ENCODE measurements at places on chromosomes 2 and 18.

DNA sequence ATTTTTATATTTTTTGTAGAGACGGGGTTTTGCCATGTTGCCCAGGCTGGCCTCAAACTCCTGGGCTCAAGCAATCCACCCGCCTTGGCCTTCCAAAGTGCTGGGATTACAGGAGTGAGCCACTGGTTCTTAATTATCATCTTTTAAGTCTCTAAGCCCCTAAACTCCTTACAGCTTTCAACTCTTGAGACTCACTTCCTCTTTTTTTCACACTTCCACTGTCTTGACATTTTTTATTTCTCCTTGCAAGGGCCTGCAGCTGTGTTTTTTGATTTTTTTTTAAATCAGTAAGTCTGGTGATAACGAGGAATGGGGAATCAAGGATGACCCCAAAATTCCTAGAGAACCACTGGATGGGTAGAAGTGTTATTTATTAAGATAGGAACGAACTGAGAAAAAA lies 8.6 kb upstream of the ABCB11 start:
- no peak for DNase-seq

GRCh38 chr18:55743736-55744135 lies 155.7 kb upstream of the TCF4 start:
- no peak for DNase-seq

DNA sequence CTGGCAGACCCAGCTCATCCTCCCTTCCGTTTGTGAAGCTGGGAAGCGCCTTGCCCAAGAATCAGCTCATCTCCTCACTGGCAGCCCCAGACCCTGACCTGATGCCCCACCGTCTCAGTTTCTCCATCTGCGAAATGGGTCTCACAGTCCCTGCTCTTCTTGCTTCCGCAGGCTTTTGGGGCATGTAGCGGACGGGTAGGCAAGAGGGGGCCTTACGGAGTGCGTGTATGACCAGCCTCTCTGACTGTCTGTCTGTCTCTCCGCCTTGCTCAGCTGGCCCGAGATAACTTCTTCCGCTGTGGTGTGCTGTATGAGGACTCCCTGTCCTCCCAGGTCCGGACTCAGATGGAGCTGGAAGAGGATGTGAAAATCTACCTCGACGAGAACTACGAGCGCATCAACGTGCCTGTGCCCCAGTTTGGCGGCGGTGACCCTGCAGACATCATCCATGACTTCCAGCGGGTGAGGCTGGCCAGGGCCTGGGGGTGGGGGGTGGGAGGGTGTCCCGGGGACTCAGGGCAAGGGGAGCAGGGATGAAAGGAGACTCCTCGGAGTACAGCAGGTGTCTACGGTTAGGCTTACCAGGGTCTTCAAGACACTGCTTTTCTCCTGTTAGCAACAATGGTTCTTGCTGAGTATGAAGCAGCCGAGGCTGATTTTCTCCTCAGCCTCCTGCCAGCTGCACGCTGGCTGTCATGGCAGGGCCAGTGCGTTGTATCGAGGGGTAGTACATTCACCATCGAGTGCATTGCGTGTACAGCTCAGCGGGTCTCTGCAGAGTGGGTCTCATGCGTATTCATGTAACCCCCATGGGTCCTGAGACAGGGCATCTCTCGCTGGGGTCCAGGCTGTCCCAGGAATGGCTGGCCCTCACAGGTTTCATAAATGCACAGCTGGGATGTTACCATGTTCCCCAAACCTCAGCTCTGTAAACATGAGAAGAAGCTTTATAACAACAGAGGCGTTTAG lies 10.9 kb downstream of the ITM2C start:
- DNase-seq: no peak

DNA sequence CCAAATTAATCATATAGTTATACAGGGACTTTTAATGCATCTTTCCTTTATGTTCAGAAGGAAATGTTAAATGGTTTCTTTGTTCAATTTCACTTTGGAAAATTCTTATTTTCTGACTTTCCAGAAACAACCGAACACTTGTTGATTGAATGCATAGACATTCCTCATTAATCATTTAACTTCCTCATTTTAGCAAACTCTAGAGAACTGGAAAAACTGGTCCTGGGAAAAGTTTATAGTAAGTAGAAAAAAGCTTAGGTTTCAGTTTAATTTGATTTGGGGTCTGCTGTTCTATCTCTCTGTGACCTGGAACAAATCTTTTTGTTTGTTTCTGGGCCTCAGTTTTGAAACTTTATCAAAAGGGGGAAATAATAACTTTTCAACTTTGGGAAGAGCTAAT lies 320.4 kb downstream of the CMPK2 start:
- no peak for DNase-seq

DNA sequence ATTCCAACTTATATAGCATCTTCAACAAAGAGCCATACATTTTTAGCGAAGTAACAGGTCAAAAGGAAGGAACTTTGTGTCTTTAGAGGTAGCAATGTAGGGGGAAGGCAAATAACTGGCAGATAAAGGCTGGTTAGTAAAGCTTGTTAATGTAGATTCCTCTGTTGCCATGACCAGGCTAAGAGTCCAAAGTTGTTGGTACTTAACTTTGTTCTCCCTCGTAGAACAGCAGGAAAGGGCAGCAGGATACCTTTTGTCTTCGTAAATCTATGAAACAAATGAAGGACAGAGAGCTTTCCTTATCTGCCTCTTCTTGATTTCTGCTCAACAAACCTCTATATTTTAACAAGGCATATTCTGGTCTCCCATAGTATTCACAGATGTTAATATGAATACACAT lies 18.6 kb downstream of the ZBTB14 start:
- no peak for DNase-seq

DNA sequence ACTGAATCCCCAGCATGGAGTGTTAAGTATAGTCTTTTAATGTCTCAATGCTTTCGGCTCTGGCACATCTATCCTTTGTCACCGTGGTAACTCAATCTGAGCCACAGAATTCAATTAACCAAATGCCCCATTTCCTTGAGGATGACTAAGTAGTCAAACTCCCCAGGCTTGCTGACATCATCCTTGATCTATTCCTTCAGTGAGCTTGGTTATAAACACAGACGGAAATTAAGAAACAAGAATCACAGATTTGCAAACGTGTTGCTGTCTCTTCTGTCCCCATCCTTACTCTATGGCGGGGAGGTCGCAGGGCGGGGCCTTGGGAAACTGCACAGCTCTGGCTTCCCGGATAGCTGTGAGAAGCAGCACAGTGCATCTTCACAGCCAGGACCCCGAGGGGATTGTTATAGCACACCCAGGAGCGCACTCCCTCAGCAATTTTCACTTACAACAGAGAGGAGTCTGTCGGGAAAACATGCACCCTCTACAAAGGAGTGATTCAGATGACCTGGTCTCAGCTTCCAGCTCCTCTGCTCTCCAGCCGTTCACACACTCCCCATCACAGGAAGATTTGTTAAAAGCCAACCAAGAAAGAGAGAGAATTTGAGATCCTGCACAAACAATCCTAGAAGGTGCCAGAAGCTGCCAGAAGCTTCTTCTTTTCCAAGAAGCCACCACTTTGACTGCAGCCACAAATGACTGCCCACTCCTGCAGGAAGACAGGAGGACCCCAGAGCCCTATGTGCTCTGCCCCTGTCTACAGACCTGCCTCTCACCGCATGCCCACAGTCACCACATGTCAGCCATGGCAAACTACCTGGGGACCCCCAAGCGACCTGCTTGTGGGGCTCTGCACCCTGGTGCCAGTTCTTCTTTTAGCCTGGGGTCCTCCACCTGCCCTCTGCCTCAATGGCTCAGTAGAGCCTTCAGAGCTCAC lies 44.9 kb upstream of the YWHAQ start:
- DNase-seq: no peak

GRCh38 chr18:36302676-36303075 lies 5.2 kb downstream of the FHOD3 start:
- DNase-seq: no peak

DNA sequence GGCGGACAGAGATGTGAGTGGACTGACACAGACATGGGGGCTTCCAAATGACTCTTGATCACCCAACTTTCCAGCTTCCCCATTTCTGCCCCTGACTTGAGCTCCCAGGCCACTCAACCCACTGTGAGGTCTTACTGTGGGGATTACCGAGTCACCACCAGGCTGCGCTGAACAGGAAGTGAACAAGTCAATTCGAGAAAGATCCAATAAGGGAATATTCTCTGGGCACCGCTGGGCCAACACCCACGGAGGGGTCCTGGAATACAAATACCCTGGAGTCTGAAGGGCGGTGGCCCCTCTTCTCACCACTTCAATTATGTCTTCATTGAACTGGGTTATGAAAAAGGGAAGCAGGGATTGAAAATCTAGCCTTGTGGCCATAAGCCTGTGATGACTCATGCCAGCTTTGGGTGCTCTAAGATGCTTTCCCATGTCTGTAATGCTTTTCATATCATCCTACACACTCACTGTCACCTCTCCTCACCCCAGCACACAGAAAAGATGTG lies 37.7 kb downstream of the BCL11A start:
- no peak for DNase-seq

GRCh38 chr2:119710281-119710680 lies 31.3 kb downstream of the TMEM177 start:
- no peak for DNase-seq

- no peak for DNase-seq
Observed at GRCh38 chr2:19709553-19709952, 192.2 kb downstream of the TTC32 start.

GRCh38 chr2:231222318-231223000 lies 24.0 kb downstream of the ARMC9 start:
- DNase-seq: no peak

DNA sequence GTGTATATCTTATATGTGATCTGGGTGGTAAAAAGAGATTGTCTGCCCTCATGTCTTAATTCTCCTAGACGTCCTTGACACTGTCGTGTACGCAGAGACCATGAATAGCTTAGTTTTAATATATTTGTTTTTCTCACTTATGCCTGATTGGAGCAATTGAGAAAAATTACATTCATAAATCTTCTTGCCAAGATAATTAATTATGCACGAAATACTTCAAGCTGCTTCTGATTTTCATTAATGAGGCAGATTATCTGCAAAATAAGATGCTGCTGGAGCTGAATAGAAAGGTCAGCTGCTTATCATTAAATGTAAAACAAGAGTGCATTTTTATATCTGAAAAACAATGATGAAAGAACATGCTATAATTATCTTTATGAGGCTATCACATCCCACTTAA lies 95.9 kb downstream of the CCDC141 start:
- no peak for DNase-seq

DNA sequence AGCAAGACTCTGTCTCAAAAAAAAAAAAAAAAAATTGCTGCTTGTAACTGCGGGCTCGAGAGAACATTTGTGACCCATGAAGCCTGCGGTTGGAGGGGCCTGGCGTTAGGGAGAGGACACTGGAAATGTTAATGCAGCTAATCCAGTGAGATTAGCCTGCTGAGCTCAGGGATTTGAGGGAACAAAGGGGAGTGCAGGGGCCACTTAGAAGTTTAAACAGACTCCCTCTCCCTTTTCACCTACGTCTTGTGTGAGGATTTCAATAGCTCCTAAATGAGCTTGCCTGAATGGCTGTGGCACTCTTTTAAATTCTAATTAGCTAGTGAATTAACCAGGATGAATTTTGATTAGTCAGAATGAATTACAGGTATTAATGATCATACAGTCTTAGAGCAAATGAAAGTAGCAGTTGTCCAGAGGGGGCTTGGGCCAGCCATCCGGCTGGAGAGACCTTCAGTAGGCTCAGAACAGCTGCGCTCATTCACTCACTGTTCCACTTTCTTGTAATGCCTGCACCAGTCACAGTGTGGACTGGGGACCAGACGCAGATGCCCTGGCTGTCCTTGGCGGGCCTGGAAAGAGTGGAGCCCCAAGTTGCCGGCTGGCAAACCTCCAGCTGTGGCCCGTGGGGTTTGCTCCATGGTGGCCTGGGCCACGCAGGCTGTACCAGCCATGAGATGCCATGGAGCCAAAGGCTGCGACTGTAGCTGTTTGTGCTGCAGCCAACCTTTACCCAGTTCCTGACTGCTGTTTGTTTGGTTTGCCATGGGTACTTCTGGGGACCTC lies 20.8 kb downstream of the LDLRAD4 start:
- no peak for DNase-seq

DNA sequence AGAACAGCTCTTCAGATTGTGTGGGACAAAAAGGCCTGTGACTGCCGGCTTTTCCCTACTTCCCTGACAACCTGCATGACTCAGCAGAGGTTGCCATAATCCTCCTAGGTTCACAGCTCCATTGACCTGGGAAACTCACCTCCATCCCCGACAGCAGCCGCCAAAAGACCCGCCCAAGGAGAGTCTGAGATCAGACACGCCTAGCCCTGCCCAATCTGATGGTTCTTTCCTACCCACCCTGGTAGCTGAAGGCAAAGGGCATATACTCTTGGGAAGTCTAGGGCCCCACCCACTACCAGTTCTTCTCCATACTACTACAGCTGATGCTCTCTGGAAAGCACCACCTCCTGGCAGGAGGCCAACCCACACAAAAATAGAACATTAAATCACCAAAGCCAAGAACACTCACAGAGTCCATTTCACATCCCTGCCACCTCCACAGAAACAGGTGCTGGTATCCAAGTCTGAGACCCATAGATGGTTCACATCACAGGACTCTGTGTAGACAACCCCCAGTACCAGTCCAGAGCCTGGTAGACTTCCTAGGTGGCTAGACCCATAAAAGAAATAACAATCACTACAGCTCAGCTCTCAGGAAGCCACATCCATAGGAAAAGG lies 140.6 kb downstream of the NETO1 start:
- DNase-seq: no peak

DNA sequence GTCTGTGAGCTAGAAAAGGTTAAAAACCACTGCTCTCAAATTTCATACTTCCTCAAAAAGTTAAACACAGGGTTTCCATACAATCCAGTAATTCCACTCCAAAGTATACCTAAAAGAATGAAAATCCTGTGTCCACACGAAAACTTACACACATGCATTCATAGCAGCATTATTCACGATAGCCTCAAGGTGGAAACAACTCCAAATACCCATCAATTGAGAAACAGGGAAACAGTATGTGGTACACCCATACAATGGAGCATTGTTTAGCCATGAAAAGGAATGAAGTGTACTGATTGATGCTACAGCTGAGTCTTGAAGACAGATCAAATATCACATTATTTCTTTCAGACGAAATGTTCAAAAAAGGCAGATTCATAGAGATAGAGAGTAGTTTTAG lies 36.7 kb downstream of the UXS1 start:
- DNase-seq: no peak

GRCh38 chr2:95316466-95317122 lies 19.4 kb downstream of the KCNIP3 start:
- no peak for DNase-seq

DNA sequence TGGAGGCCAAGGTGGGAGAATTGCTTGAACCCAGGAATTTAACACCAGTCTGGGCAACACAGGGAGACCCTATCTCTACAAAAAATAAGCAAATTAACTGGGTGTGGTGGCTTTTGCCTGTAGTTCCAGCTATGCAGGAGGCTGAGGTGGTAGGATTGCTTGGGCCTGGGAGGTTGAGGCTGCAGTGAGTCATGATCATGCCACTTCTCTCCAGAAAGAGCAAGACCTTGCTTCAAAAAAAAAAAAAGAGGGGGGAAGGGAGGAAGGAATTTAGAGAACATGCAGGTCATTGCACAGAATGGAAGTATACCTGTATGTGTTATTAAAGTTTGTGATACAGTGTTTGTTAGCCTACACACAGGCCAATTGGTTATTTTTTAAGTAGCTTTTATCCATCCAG lies 25.8 kb downstream of the PKP4 start:
- DNase-seq: no peak

Measured in activated CD4-positive, alpha-beta T cell treated with anti-CD3 and anti-CD28 coated beads for 24 hours (primary cell).